ENCODE measurements at places on chromosomes 12 and 14.

DNA sequence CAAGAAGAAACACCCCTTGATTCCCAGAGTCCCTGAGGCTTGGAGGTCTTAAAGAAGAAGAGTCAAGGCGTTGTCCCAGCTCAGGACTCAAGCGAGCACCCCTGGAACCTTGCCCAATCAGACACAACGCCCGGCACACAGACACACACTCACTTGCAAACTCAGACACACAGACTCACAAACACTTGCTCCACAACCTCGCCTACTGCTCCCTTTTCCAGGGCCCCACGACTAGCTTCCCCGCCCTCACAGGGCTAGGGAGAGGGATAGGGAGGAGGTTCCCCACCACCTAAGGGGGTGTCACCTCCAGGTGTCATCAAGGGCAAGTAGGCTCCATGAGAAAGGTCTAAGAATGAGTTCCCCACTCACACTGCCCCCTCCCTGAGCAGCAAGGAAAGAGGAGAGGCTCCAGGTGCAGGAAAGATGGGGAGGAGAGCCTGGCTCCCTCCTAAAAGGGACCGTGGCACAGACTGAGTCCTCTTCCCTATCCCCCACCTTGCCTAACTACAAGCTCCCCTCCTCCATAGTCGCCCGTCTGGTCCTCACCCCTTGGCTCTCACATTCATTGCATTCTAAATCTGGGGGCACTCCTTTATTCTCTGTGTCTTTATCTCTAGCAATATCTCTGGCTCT is 717 bp downstream of the WNT10B start:
- DNase-seq = no peak

GRCh38 chr12:48182631-48183030 is 813 bp upstream of the CCDC184 start:
- no peak for DNase-seq

DNA sequence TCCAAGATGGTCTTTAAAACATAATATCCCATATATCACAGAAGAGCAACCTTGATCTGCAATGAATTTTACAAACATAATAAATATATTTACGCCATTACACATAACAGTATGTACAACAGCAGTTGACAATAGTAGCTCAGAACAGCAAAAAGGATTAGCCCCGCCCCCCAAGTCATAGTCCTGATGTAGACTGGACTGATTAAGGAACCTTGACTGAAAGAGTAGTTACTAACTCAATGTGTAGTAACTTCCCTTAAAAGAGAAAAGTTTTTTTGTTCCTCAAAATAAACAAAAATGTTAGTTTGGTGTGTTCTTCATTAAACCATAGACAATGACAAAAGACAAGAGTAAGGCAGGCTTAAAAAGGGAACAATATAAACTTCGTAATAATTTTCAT is 44.5 kb downstream of the GTF2A1 start:
- no peak for DNase-seq

DNA sequence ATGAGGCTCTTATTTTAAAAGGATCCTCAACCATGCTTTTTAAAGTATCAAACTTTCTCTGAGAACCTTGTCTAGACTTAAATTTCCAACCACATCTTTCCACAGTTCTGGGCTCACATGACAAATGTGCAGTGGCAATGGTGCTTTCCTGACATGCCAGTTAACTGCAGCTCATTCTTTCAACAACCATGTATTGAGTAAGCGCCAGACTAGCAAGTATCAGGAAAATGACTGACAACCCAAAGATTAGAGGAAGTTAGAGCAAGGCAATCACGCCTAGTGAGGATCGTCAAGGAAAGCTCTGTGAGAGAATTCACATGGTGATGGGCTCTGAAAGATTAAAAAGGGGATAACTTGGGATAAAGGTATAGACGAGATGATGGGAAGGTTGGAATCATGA is 35.8 kb downstream of the FLVCR2 start:
- no peak for DNase-seq

GRCh38 chr14:57390806-57391516 is 575 bp downstream of the NAA30 start:
- no peak for DNase-seq

- no peak for DNase-seq
Observed at GRCh38 chr14:36905272-36905888, 243.7 kb downstream of the PAX9 start.

- DNase-seq = no peak
Observed at GRCh38 chr12:27151479-27151878, 69.1 kb upstream of the C12orf71 start.

- DNase-seq = no peak
Observed at GRCh38 chr14:64465191-64465822, at the start of gene AKAP5. Gene AKAP5, plus strand, starts transcription at chr14:64465499. Its CDS starts 2,896 bp downstream, at chr14:64468395.

DNA sequence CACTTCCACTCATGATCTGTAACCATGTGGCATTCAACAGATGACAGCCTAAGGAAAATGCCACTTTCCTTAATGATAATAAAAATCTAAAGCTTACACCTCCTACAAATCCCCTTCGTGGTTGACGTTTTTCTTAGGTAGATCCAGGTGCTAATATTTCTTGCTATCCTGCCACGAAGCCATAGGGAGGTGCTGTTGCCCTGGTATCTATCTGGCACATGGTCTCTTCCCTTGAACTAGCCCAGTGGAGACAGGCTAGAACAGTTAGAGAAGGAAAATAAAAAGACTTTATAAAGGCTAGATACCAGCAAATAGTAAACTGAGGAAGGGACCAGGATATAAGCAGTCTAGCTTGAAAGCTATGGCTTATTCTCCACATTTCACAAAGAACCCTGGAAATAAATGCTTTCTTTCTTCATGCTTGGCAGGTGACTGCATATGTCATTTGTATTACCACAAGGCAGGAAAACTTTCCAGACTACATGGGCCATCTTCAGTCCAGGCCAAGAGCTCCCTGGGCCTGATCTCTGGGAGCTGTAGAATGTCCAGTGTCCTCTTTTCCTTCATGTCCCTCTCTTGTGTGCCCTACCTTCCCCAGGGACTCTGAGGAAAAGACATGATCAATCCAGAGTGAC is 15.3 kb downstream of the SPIC start:
- no peak for DNase-seq

DNA sequence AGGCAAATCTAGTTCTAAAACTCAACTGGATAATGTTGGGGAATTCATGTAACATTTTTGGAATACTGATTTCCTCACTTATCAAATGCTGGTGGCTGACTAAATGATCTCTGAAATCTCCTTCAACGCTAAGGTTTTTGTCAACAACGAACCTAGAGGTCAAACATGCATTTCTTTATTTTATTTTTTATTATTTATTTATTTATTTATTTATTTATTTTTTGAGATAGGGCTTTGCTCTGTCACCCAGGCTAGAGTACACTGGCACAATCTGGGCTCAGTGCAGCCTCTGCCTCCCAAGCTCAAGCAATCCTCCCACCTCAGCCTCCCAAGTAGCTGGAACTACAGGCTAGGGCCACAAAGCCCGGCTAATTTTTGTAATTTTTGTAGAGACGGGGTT is 64.5 kb downstream of the DUSP16 start:
- DNase-seq = no peak

- no peak for DNase-seq
Observed at GRCh38 chr12:66956300-66956699, 277.4 kb upstream of the GRIP1 start.

DNA sequence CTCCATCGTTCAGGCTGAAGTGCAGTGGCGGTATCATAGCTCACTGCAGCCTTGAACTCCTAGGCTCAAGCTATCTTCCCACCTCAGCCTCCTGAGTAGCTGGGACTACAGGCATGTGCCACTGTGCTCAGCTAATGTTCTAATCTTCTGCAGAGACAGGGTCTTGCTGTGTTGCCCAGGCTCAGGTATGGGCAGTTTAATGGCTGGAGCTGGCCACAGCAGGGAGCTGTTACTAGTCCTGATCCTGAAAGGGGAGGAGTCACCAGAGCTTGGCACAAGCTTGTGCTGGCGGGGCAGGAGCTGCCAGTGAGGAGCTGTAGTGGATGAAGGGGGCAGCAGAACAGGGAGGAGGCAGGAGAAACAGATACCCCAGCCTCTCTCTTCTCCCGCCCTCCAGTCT is 10.6 kb downstream of the TMEM120B start:
- no peak for DNase-seq

GRCh38 chr12:122747224-122748135 is 5.1 kb upstream of the DENR start:
- no peak for DNase-seq

DNA sequence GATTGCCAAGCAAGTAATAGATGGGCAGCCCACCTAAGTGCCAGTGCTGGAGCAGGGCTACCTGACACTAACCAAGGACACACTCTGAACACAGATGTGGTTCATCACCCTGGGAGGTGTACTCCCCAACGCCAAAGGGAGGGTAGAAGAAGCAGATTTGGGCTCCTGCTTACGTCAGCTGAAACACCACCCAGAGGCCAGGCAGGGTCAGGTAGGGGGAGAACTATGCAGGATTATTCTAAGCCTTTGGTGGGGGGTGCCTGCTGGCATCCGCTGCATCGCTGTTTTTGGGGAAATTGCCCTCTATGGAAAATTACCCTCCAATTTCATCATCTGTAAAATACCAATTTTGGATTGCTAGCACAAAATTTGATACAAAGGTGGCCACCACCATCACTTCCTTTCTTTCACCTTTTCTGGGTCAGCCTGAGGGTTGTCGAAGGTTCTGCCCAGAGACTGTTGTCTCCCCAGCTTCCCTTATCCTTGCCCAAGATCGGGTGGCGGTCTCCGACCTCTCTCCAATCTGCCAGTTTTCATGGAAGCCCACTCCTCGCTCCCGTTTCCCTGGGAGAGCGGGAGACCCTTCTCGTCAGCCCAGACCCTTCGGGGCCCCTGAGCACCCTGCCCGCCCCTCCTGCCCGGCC is 535 bp downstream of the BIN2 start:
- no peak for DNase-seq

DNA sequence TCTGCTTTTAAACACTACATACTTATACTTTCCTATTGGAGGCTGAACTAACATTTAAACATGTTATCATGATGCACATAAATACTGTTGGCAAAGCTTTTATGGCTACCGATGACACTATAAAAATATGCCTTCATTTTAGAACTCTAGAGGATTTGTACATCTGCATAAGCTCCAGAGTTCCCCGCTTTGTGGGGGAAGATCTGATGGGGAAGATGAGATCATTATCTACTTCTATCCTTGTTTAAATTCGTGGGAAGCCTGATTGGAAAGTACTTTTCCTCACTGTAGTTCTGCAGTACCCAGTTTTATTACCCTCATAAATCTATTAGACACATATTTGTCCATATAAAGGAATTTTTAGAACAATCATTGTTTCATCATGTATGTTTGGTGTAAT is 299.6 kb upstream of the ATP2B1 start:
- DNase-seq = no peak

DNA sequence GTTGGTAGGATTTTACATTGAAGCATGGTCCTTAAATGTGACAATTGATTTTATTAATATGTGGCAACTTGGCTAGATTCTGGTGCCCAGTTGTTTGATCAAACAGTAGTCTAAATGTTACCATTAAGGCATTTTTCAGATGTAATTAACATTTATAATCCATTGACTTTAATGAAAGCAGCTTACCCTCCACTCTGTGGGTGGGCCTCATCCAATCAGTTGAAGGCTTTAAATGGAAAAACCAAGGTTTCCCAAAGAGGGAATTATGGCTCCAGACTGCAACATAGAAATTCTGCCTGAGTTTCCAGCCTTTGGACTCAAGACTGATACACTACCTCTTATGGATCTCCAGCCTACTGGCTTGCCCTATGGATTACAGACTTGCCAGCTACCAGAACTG is 1153.2 kb downstream of the BCL11B start:
- DNase-seq = no peak

- peak; percentile 43 for DNase-seq
Observed at GRCh38 chr12:47903927-47904712, 674 bp downstream of the VDR start.

DNA sequence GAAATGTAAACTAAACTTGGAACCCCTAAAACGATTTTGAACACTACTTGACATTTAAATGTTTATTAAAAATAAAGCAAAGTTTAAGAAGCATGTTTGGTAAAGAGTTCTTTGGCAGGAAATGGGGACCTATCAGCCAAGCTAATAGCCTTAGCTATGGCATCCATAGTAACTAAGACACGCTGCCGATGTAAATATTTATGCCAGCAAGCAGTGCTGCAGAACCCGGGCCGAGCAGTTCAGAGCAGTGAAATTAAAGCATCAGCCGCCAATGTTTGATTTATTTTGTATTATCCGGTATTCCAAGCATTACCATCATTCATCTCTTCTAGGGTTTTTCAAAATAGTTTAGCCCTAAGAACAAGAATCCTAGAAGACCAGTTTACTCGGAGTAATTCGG is 61.6 kb downstream of the PPP2R5C start:
- DNase-seq = no peak

DNA sequence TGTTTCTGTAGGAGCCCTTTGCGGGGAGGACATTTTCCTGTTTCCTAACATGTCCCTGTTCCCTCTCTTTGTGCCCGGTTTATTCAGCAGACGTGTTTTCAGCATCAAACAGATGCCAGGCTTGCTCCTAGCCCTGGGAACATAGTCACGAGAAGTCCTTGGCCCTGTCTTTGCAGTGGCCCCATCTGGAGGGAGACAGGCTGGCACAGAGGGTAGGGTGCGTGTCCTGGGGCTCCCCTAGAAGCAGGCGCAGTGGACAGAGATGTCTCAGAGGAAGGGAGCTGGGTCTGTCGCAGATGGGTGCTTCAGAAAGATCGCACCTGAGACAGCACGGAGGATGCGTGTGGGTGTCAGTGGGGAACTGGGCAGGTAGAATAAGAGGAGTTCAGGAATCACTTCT is 75.0 kb upstream of the DYNC1H1 start:
- DNase-seq = no peak

GRCh38 chr12:50197297-50197727 is 30.1 kb upstream of the CERS5 start:
- no peak for DNase-seq

DNA sequence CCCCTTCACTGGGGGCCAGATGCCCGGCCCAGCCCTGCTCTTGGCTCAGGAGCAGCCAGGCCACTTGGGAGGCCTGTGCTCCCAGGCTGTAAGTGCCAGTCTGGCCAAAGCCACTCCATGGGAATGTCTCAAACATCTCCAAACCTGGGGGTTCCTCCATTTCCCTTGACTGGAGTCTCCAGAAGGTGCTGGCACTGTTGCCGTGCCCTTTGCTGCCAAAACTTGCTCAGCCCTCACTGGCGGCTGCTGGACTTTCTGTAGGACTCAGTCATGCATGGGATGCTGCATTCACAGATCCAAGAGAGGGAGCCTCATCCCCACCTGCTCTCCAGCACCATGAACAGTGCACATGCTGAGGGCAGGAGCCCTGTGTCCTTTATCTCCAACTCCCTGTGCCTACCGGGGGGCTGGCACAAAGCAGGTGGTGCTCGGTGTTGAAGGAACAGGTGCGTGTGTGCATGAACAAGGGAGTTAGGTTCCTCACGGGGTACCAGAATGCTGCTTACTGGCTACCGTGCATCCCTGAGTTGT is 9.6 kb upstream of the OTUB2 start:
- DNase-seq = no peak

- no peak for DNase-seq
Observed at GRCh38 chr12:111438481-111438880, 32.8 kb downstream of the SH2B3 start.
